Central memory CD8-positive, alpha-beta T cell (primary cell): ENCODE measurements at places on chromosomes 1 and 21.

GRCh38 chr1:182595641-182596240, 6.7 kb upstream of the RNASEL start:
- no peak overlapping the region for H3K4me3 ChIP-seq
- H3K27me3 ChIP-seq, result peaks cover 10% of the 10 kb centered on the region
- no peaks in the 10 kb centered on the region for H3K36me3 ChIP-seq
- peak; percentile 37 for DNase-seq
- H3K27ac ChIP-seq, result no peak overlapping the region
- H3K4me1 ChIP-seq, result no peaks in the 10 kb centered on the region

DNA sequence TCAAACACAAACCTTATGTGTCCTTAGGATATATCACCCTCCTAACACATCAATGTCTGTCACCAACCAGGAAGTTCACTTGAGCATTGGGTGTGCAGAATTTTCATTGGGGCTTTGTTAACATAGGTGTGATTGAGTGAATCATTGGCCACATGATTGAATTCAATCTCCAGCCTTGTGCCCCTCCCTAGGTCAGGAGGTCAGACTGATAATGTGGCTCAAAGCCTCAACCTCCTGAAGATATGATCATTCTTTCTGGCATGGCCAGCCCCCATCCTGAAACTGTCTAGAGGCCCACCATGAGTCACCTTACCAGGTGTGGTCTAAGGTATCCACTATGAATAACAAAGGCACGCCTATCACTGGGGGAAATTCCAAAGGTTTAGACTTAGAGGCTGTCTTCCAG, 90.1 kb downstream of the PKN2 start:
- no peaks in the 10 kb centered on the region for H3K27me3 ChIP-seq
- no peak overlapping the region for H3K4me3 ChIP-seq
- H3K36me3 ChIP-seq, result peaks cover 31% of the 10 kb centered on the region
- no peak for DNase-seq

DNA sequence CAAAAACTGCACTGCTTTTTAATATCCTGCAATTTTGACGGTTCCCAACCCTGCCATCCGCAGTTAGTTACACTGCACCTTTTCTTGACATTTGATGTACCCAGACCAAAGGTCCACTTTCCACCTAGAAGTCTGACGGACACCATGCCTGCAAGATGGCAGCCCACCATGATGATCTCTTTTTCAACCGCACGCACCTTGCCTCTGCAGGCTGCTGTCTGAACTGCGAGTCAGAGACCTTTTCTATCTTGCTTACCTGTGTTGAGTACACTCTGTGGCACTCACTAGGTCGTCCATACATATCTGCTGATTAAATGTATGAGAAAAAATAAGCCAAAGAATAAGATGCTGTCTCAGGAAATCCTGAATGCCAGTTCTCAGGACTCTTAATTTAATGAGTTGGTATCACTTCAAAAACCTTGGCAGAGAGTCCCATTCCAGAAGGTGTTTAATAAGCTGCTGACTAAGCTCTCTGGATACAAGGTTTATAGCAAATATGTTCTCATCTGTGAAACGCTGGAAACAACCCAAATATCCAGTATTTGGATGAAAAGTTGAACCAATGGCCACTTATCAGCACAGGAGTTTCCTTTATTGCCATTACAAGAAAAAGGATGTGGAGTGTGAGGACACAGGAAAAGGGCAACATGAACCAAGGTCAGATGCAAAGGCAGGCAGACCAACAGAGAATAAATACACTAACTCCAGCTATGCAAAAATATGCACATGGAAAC, 37.9 kb downstream of the GNG12 start:
- H3K4me3 ChIP-seq, result no peak overlapping the region
- no peaks in the 10 kb centered on the region for H3K4me1 ChIP-seq
- no peak overlapping the region for H3K27ac ChIP-seq
- no peak for DNase-seq

GRCh38 chr1:234970731-234971476, 157.7 kb downstream of the TOMM20 start:
- H3K27ac ChIP-seq, result peak overlapping the region; percentile 56
- DNase-seq, result no peak
- peak overlapping the region; percentile 60 for H3K4me3 ChIP-seq
- H3K27me3 ChIP-seq, result peaks cover 8% of the 10 kb centered on the region
- peaks cover 37% of the 10 kb centered on the region for H3K4me1 ChIP-seq
- H3K36me3 ChIP-seq, result peaks cover 7% of the 10 kb centered on the region

DNA sequence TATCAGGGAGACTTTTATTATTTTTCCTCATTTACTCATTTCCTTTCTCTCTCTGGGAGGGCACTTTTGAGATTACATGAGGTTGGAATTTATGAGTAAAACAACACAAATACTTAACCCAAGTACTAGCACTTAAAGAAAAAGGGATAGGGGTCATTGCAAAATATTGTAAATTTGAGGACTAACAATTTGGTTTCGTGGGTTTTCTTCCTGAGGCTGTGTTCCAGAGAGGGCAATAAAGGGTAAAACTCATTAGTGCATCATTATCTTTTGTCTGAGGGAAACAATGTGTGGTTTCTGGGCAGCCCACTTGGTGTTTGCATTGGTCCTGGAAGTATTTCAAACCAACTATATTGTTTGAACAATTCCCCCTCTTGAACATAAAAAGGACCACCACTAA, 96.5 kb downstream of the GREM2 start:
- H3K27me3 ChIP-seq, result no peaks in the 10 kb centered on the region
- H3K4me3 ChIP-seq, result no peak overlapping the region
- no peaks in the 10 kb centered on the region for H3K36me3 ChIP-seq
- no peaks in the 10 kb centered on the region for H3K4me1 ChIP-seq

DNA sequence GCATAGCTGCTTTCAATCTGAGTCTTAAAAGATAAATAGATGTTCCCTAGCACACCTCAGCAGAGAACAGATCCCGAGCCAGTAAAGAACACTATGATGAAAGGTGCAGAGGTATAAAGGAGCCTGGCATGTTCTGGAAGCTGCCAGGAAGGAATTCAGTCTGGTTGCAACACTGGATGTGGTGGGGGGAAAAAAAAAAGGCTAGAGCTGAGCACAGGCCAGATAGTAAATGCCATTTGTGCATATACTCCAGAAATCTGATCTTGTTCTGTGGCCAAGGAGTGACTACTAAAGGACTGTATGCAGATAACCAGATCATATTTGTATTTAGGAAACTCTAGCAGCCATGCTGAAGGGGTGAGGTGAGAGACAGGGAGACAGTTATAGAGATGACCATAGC, 240.3 kb downstream of the VAV3 start:
- H3K4me1 ChIP-seq, result no peaks in the 10 kb centered on the region
- DNase-seq, result no peak
- H3K4me3 ChIP-seq, result no peak overlapping the region
- no peak overlapping the region for H3K27ac ChIP-seq
- H3K36me3 ChIP-seq, result peaks cover 8% of the 10 kb centered on the region

DNA sequence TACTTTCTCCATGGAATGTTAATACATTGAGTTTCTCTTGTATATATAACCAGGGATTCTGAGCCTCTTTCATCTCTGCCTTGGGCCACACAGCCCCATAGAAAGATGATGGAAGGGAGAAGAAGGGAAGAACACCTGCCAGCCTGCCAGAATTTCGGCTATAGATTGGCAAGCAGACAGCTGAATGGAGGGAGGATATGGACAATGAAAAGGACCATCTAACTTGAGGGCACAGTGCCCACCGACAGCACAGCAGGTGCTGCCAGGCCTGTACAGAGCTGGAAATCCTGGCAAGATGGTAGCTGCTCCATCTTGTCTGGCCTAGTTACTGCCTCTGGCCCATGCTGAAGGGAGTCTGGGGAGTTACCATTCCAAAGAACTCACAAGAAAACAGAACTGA, 244.3 kb downstream of the FGGY start:
- no peak overlapping the region for H3K4me3 ChIP-seq
- no peak overlapping the region for H3K27ac ChIP-seq

- peak overlapping the region; percentile 91 for H3K4me3 ChIP-seq
- peaks cover 27% of the 10 kb centered on the region for H3K36me3 ChIP-seq
- peaks cover 50% of the 10 kb centered on the region for H3K4me1 ChIP-seq
- H3K27ac ChIP-seq, result peak overlapping the region; percentile 80
- no peak for DNase-seq
- H3K27me3 ChIP-seq, result no peaks in the 10 kb centered on the region
Observed at GRCh38 chr1:52057255-52057654, 1.2 kb downstream of the BTF3L4 start.

DNA sequence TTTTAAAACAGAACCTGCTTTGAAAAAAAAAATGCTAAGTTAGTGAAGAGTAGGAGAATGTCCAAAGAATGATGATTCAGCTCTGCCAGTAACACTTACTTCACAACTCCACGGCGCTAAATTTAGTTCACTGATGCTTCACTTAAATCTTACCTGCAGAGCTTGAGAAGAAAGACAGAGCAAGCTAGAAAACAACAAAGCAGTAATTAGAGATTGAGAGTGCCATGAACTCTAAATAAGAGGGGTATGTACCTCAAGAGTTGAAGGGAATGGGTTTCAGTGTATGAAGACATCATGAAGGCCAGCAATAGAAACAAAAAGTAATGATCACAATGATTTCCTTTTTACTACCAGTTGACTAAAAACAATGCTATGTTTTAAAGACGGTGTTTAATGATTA, 32.8 kb downstream of the EPRS1 start:
- H3K27ac ChIP-seq, result peak overlapping the region; percentile 69
- no peak overlapping the region for H3K4me3 ChIP-seq
- DNase-seq, result no peak
- peaks cover 18% of the 10 kb centered on the region for H3K4me1 ChIP-seq
- H3K36me3 ChIP-seq, result peaks cover 70% of the 10 kb centered on the region
- H3K27me3 ChIP-seq, result no peaks in the 10 kb centered on the region

DNA sequence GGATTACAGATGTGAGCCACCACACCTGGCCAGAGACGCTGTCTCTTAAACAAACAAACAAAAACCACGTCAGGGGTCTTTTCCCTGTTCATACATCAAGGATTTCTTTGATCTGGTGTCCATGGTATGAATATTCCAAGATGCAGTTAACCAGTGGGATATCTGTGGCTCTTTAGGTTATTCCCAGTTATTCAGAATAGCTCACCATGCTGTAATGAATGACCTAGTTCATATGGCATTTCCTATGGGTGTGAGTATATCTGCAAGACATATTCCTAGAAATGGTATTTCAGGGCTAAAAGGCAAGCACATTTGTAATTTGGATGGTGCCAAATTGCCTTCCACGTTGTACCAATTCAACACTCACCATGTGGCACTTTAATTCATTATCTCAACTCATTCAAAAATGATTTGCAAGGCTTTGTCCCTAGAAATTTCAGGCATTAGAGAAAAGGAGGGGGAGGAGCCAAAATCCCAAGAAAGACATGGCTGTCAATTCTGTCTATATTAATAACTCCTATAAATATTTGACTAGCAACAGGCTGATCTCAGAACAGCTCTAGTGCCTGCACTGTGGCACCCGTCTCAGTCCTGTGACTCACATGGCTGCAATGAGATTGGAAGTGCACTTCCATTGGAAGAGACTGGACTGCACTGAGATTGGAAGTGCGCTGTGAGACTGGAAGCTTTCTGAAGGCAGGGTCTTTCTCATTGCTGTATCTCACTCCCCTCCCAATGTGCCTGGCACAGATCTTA, 6.0 kb upstream of the STMN1 start:
- no peak for DNase-seq
- H3K4me1 ChIP-seq, result peaks cover 4% of the 10 kb centered on the region
- H3K36me3 ChIP-seq, result no peaks in the 10 kb centered on the region
- no peak overlapping the region for H3K27ac ChIP-seq

DNA sequence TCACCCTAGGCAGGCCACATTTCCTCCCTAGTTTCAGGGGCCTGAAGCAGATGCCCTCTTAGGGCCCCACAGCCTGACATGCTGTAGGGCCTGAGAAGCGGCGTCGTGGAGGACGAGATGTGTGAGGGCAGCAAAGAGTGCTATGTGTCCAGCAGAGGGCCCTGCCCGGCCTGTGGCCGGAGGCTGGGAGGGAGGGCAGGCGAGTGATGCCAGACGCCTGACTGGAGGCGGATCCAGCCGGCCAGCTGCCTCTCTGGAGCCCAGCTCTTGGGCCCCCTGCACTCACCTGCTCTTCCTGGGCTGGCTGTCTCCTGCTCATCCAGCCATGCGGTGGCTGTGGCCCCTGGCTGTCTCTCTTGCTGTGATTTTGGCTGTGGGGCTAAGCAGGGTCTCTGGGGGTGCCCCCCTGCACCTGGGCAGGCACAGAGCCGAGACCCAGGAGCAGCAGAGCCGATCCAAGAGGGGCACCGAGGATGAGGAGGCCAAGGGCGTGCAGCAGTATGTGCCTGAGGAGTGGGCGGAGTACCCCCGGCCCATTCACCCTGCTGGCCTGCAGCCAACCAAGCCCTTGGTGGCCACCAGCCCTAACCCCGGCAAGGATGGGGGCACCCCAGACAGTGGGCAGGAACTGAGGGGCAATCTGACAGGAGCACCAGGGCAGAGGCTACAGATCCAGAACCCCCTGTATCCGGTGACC, at the start of gene GPR37L1:
Gene GPR37L1 (plus strand): TSS at position 279 of the 697 bp plus-strand sequence. CDS start 47 bp downstream, at position 326.
- H3K4me3 ChIP-seq, result no peak within 1 kb of the TSS
- peaks cover 1% of the 10 kb centered on the region for H3K36me3 ChIP-seq
- H3K27ac ChIP-seq, result no peak within 1 kb of the TSS
- DNase-seq, result no peak
- H3K27me3 ChIP-seq, result peaks cover 44% of the 10 kb centered on the region

DNA sequence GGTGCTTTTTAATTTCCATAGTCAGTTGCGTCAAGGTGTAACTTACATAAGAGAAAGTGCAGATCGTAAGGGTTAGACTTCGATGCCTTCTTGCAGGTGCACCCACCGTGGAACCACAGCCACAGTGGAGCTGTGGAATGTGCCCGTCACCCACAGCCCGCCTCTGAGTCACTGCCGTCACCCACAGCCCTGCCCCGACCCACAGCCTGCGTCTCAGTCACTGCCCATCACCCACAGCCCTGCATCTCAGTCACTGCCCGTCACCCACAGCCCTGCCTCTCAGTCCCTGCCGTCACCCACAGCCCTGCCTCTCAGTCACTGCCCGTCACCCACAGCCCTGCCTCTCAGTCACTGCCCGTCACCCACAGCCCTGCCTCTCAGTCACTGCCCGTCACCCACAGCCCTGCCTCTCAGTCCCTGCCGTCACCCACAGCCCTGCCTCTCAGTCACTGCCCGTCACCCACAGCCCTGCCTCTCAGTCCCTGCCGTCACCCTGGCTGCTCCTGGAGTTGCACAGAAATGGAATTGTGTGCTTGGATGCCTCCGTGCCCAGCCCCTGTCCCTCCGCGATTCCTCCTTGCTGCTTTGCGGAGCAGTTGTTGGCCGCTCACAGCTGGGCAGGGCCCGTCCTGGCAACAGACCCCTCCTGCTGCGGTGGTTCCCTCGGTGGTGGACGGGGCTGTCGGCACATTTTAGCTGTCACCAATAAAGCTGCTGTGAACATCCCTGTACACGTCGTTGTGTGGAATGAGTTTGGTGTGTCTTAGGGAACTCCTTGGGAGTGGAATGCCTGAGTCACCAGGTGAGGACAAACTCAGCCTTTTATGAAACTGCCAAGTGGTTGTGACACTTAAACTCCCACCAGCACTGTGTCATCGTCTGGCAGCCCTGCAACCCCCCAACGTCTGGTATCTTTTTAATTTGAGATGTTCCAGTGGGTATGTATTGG, 44.9 kb upstream of the COL6A2 start:
- H3K4me1 ChIP-seq, result peaks cover 17% of the 10 kb centered on the region
- DNase-seq, result no peak
- H3K27me3 ChIP-seq, result peaks cover 9% of the 10 kb centered on the region
- peak overlapping the region; percentile 89 for H3K27ac ChIP-seq
